ENCODE measurements at places on chromosomes 16 and 17.

DNA sequence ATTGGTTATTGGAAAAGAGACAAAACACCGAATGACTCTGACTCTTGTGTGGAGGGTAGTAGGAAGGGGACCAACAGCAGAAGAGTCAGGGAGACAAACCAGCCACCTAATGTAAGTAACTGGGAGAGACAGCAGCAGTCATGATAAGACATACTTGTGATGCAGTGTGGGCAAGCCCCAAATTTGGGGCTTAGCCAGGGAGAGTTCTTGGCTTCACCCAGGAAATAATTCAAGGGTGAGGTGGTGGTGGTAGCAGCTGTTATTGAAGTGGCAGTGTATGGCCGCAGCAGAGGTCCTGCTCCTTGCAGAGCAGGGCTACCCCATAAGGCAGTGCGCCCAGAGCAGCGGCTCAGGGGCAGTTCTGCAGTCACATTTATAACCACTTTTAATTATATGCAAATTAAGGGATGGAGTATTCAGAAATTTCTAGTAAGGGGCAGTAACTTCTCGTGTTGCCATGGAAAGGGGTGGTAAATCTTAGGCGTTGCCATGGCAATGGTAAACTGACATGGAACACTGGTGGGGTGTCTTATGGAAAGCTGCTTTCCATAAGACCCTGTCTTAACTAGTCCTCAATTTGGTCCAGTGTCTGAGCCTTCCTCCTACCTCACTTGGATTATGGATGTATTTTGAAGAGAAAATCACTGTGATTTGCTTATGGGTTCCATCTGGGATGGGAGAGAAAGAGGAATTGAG lies 317.1 kb downstream of the PHKB start:
- no peak overlapping the region for H3K27ac ChIP-seq
- no peak for DNase-seq
- H3K36me3 ChIP-seq = no peaks in the 10 kb centered on the region
- H3K4me3 ChIP-seq = no peak overlapping the region
- H3K27me3 ChIP-seq = no peaks in the 10 kb centered on the region

GRCh38 chr17:8580952-8581658 lies 49.4 kb downstream of the MYH10 start:
- no peak for DNase-seq
- no peaks in the 10 kb centered on the region for H3K27me3 ChIP-seq
- H3K4me1 ChIP-seq = no peaks in the 10 kb centered on the region
- no peaks in the 10 kb centered on the region for H3K36me3 ChIP-seq

- peaks cover 49% of the 10 kb centered on the region for H3K36me3 ChIP-seq
- no peak overlapping the region for H3K27ac ChIP-seq
- no peak for DNase-seq
- H3K4me1 ChIP-seq = no peaks in the 10 kb centered on the region
Measured at GRCh38 chr16:88066680-88067529, 115.7 kb downstream of the BANP start.

GRCh38 chr16:67419931-67420330 lies 3.7 kb upstream of the ZDHHC1 start:
- no peak overlapping the region for H3K27ac ChIP-seq
- H3K27me3 ChIP-seq = peaks cover 53% of the 10 kb centered on the region
- no peak overlapping the region for H3K4me3 ChIP-seq

DNA sequence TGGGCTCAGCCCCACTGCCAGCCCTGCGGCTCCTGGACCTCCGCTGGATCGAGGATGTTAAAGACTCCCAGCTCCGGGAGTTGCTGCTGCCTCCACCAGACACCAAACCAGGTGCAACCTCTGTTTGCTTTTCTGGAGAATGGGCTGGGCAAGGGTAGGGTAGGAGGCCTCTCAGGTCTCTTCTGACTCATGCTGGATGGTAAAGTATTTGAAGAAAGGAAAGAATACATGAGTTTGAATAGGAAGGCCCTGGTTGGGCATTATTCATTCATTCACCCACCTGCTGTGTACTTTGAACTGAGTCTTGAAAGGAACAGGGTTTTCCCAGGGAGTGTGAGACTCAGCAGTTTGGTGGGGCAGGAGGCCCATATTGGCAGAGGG lies 6.5 kb upstream of the ORAI3 start:
- peak overlapping the region; percentile 14 for H3K4me3 ChIP-seq
- DNase-seq = no peak
- H3K4me1 ChIP-seq = no peaks in the 10 kb centered on the region
- H3K27me3 ChIP-seq = no peaks in the 10 kb centered on the region
- H3K36me3 ChIP-seq = peaks cover 6% of the 10 kb centered on the region
- H3K27ac ChIP-seq = peak overlapping the region; percentile 53

GRCh38 chr17:34228781-34229180 lies 26.3 kb upstream of the CCL2 start:
- H3K27me3 ChIP-seq = no peaks in the 10 kb centered on the region
- H3K4me3 ChIP-seq = no peak overlapping the region
- DNase-seq = no peak
- no peaks in the 10 kb centered on the region for H3K4me1 ChIP-seq
- no peak overlapping the region for H3K27ac ChIP-seq

DNA sequence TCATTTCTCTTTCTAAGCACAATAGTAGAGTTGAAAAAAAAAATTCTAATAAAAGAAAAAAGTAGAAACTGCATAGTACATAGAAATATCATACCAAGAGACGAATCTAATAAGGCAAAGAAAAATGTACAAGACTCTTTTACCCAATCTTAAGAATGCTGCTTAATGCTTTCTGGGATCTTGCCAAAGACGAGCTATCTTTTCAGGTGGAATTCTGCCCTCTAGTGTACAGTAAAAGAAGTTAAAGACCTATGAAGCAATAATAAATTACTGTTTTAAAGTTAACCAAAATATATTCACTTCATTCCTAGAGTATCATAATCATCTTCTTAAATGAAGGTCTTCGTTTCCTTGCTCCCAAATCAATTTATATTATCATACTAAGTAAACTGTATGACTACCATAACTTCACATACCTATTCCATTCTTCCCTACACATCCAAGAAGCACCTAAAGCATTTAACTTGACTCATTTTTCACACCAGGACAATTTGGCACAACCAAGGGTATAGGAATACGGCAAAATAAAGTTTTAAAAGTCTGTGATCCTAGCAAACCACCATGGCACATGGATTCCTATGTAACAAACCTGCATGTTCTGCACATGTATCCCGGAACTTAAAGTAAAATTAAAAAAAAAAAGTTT lies 47.7 kb downstream of the CFDP1 start:
- DNase-seq = no peak
- H3K4me3 ChIP-seq = no peak overlapping the region
- peaks cover 3% of the 10 kb centered on the region for H3K36me3 ChIP-seq
- no peak overlapping the region for H3K27ac ChIP-seq
- no peaks in the 10 kb centered on the region for H3K27me3 ChIP-seq

DNA sequence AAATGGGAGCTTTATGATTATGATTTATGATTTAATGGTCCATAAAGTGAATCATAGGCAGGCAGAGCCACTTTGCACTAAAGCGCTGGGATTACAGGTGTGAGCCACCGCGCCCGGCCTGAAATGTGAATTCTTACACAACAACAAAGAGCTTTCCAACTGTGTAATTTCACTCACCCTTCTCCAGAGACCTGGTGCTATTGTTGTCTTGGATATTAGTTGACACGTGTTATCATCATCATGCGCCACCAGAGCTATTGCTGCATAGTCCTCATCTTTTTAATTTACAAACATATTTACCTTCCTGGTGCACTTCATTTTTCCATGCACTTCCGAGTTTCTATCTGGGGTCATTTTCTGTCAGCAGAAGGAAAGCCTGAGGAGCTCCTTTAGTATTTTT lies 4.8 kb upstream of the UTS2R start:
- no peak overlapping the region for H3K27ac ChIP-seq
- peaks cover 2% of the 10 kb centered on the region for H3K4me1 ChIP-seq
- no peak overlapping the region for H3K4me3 ChIP-seq

- no peak for DNase-seq
- peaks cover 8% of the 10 kb centered on the region for H3K36me3 ChIP-seq
- H3K4me1 ChIP-seq = no peaks in the 10 kb centered on the region
- no peak overlapping the region for H3K4me3 ChIP-seq
- no peak overlapping the region for H3K27ac ChIP-seq
Measured at GRCh38 chr17:67068999-67069398, 24.6 kb downstream of the CACNG1 start.

DNA sequence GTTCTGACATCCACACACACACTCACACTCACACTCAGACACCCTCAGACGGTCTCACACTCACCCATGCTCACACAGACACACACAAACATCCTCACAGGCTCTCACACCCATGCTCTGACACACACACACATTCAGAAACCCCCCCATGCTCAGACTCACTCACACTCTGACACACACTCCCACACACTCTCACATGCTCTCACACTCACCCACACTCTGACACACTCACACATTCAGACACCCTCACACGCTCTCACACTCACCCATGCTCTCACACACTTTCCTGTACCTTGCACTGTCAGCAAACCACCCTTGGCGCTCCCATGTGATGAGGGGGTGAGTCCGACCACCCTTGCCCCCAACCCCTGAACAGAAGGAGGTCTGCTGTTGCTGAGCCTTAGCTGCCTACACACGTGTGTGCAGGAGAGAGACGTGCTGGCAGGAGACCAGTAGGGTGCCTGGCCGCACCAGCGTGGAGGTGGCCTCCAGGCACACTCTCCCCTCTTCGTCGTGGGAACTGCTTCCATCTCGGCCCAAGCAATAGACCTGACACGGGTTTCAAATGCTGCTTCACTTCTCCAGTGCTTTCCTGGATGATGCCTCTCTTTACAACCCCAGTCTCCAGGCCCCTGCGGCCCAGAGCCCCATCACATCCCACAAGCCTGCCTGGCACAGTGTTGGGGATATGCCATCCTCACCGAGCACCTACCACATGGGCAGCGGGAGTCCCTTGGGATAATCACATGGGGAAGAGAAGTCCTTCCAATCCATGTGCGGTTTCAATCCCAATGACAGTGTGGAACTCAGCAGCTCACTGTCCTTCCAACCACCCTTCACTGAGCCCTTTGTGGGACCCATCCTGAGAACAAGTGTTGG lies 267.8 kb upstream of the FOXF1 start:
- no peak overlapping the region for H3K4me3 ChIP-seq
- H3K27me3 ChIP-seq = peaks cover 37% of the 10 kb centered on the region
- no peaks in the 10 kb centered on the region for H3K36me3 ChIP-seq
- no peaks in the 10 kb centered on the region for H3K4me1 ChIP-seq

- H3K27me3 ChIP-seq = peaks cover 13% of the 10 kb centered on the region
- H3K4me3 ChIP-seq = no peak overlapping the region
- no peak overlapping the region for H3K27ac ChIP-seq
- DNase-seq = no peak
Measured at GRCh38 chr16:2329532-2329931, 11.0 kb downstream of the ABCA3 start.

- H3K36me3 ChIP-seq = no peaks in the 10 kb centered on the region
- peak overlapping the region; percentile 89 for H3K27ac ChIP-seq
- H3K4me1 ChIP-seq = peaks cover 40% of the 10 kb centered on the region
Measured at GRCh38 chr17:35242158-35242804, 591 bp upstream of the SLFN5 start.

- DNase-seq = no peak
- no peaks in the 10 kb centered on the region for H3K27me3 ChIP-seq
- H3K27ac ChIP-seq = no peak overlapping the region
Measured at GRCh38 chr17:30950669-30951399, 20.0 kb upstream of the RNF135 start.

- no peaks in the 10 kb centered on the region for H3K36me3 ChIP-seq
- H3K4me1 ChIP-seq = peaks cover 21% of the 10 kb centered on the region
- no peaks in the 10 kb centered on the region for H3K27me3 ChIP-seq
- no peak overlapping the region for H3K4me3 ChIP-seq
- no peak for DNase-seq
Measured at GRCh38 chr17:81091774-81092517, 57.0 kb downstream of the BAIAP2 start.

DNA sequence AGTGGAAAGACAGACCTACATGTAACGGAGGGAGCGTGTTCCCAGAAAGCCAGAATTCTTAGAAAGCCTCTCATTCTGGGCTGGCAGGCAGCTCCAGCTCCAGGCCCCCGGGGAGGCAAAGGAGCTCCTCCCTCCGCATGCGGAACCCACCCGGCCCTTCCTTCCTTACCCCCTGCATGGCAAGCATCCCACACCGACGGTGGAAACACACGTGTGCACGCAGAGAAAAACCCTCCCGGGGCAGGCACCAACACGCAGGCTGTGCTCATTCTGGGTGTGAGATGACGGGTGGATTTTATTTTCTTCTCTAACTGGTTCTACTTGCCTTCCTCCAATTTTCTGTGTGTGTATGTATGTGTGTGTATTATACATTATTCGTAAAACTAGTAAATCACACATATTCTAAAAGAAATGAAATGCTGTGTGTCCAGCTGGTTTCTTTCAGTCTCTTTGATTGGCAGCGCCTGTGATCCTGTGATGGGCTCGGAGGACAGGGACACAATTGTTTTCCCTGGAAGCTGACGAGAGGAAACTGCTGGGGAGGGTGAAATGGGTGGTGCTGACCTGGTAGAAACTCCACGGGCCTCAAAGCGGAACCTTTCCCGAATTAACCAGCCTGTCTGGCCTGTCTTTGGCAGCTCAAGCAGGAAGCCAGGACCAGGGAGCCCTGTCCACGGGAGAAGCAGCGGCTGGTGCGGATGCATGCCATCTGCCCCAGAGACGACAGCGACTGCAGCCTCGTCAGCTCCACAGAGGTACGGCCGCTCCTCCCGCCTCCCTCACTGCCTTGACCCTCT lies 22.2 kb downstream of the CARD14 start:
- H3K27me3 ChIP-seq = peaks cover 49% of the 10 kb centered on the region
- H3K4me3 ChIP-seq = no peak overlapping the region
- H3K36me3 ChIP-seq = no peaks in the 10 kb centered on the region
- H3K4me1 ChIP-seq = peaks cover 4% of the 10 kb centered on the region

Data from T-cell (primary cell).